ENCODE measurements at places on chromosomes 2 and 18.
A peak's percentile ranks its signal among the peaks of the same experiment; 100 is the strongest.

DNA sequence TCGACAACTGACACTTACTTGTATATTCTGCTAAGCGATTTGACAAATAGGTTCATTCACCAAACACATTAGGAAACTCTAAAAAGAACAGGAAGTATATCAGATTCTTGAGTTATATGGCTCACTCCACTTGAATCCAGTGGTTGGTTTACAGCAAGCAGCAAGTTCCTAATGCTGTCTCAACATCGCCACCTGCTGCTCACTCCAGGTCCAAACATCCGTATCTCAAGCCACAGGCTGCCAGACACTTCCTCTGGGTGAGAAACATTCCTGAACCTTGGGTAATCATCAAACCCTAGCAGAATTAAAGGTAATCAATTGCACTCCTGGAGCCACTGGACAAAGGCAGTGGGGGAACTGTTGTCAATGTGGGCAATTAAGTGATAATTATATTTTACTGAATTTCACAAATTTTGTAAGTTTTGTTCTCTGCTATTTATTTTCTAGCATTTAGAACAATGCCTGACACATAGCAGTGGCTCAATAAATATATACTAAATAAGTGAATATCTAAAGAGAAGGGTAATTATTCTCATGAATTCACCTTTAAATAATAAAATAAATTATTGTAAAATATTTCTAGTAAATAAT lies 107.1 kb upstream of the TTN start:
- DNase-seq: peak; percentile 43

DNA sequence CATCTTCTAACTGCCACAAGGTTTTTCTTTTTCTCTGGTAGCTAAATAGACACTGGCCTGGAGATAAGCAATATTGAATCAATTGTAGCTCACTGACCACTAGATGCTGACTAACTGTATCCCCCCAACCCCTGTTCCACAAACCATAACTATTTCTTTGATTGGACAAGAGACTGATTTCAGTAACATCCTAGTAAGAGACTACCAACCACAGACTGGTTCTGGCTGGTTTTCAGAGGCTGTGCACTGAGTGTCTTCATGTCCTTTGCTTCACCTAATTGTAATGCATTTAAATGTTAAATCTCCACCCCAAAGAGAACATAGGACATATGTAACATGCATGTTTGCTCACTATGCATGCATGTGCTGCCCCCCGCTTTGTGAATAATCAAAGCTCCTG lies 3.2 kb upstream of the AAK1 start:
- DNase-seq: no peak

GRCh38 chr2:20638014-20638413 lies 12.9 kb downstream of the HS1BP3 start:
- no peak for DNase-seq

DNA sequence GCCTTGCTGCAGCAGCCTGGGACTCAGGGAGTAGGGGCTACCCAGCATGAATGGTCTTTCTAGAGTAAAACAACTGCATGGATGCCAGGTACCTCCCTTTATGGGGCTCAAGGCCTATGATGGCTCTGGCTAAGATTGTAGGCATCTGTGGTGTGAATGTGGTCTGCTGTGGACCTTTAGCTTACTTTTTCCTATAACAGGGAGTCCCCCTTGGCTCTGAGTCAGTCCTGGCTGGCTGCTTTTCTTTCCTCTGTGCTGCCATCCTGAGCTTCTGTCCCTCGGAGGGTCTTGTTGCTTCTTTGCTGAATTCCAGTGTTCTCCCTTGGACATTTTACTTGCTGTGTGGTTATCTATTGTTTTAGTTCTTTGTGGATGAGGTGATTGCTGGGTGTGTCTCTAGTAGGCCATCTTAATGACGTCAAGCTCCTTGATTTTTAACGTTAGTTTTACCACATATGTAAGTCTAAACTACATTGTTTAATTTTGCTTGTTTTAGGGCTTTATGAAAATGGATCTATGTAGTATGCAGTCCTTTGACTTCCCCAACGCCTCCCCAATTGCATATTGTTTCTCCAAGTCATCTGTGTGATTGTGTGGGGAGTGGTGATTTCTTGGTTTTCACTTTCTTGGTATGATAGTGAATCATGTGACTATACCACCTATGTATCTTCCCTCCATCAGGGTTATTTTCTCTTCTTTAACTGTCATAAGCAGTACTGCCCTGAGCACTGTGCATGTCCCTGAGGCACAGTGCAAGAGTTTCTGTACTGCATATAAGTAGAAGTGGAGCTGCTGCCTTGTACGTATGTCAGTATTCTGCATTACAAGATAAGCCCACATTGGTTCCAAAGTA lies 92.4 kb downstream of the NCK2 start:
- no peak for DNase-seq

DNA sequence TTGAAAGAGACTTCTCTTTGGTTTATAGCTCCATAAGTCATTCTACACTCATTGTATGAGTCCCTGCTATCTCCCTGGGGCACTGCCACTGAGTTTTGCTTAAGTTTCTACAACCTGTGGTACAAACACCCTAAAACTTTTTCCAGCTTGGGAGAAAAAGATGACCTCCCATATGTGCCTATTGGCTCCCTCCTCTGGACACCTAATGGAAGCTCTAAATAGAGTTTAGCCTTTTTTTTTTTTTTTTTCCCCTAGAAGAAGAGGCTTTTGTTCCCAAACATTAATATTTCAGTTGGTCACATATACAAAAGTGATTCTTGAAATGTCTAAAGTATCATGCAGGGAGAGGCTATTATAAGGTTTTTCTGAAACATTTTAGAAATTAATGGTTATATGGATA lies 547.2 kb upstream of the TMEFF2 start:
- no peak for DNase-seq

DNA sequence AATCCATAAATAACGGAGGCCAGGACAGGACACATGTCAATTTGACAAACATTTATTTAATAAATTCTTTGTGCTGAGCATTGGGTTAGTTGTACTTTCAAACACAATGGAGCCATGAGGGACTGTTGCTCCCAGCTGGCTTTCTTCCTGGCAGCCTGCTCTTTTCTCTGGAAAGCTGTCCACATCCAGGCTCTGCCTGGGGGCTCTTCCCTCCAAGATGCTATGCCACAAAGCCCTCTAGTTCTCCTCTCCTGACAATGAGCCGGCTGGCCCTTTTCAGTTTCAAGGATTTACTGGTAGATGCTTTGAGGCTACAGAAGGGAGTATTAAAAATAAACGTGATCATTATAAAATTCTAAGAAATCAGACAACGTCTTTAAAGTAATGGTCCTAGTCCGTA lies 44.1 kb upstream of the SLC14A2 start:
- DNase-seq: no peak

GRCh38 chr2:121427187-121427689 lies 103.4 kb upstream of the RNU4ATAC start:
- no peak for DNase-seq

DNA sequence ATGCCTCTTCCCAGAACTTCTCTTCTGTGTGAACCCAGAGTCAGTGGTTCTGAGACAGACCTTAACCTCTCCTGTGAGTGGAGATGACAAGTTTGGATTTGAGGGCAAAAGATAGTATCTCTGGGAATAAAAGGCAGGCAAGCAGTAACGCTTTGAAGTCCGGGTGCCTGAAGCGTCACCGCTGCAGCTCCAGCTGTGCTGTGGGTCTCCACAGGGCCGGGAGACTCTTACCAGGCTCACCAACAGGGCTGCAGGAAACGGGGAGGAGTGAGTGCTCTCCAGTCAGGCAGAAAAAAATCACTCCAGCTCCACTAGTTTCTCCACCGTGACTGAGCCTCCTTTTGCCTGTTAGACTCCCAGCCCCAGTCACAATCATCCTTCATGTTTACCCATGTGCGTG lies 79.7 kb upstream of the MAP4K4 start:
- DNase-seq: no peak

DNA sequence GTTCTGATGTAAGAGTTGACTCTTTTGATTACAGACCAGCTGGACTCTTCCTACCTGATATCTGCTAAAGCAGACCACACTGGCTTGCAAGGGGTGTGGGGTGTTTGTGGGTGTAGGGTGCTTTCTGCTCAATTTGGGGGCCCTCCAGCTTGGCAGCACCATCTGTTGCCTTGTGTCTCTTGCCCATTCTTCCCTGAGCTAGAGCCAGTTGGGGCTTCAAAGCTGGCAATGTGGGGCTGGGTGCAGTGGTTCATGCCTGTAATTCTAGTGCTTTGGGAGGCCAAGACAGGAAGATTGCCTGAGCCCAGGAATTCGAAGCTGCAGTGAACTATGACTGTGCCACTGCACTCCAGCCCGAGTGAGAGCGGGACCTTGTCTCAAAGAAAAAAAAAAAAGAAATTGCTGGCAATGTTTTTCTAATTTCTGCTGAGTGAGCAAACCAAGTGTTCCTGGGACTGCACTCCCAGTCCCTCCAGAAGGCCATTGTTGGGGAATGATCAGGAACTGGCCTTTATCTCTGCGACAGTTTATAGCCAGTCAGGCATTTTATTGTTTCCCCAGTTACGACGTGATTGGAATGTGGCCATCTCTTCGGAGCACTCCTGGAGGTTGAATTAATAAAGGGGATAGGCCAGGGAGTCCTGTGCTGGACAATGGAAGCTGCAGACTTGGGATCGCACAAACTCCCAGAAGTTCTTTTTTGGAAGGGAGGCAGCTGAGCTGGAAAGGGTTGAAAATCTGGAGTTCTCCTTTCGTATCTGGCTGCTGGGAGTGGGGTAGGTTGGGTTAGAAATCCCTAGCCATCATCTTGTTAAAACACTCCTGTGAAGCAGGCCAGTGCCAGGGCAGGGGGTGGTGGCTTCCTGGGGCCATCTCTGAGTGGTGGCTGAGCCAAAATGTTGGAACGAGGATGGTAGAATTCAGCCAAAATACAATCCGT lies 57.2 kb downstream of the LIPG start:
- DNase-seq: no peak

- DNase-seq: no peak
Observed at GRCh38 chr2:170822290-170823087, 5.8 kb downstream of the GAD1 start.

DNA sequence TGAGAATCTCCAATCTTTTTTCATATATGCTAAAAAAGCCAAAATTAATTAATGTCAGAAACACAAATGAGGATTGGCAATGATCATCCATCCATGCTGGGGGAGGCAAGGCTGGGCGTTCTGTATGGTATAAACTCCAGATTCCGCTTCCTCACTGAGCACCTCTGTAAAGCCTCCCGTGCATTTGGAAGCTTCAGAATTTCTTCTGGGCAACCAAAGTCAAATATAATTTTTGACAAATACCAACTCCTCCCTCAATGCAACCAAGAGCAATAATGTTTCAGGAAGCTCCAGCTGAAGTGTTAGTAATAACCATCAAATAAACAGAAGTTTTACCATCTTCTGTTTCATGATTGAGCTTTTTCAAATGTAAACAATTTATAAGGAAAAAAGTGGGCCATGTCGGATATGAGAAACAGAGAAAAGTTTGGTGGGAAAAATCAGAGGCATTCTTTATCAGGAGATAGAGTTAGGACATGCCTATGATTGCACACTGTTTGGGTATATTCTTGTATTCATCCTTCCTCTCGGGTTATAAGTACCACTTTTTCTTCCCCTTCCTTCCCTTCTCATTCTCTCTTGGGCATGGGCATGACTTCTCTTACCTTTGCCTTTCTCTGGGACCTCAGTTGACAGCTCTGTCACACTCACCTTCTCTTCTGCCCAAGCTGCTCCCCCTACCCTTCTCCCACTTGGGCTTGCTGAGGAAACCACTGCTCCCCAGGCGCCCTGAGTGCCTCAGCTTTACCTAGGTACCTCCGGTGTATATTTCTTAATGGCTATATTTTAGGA lies 149.5 kb upstream of the ZEB2 start:
- no peak for DNase-seq

DNA sequence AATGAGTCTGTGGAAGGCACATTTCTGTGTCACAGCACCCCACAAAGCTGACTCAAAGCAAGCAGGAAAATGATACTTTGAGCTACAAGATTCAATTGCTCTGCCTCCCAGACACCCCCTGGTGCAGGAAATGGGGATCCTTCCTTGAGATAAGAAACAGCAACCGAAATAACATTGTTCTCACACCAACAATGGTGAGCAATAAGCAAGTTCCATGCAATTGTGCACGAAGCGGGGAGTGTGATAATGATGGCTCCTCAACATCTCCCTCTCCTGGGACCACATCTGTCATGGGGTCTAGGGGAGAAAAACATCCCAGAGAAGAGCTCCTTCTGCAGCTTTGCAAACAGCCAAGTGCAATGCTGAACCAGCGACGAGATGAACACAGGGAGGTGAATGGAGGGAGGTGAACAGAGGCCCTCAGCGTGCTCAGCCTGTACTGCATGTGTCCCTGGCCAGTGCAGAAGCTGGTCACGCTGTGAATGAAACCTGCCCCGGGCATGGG lies 67.7 kb downstream of the PDCL3 start:
- no peak for DNase-seq

DNA sequence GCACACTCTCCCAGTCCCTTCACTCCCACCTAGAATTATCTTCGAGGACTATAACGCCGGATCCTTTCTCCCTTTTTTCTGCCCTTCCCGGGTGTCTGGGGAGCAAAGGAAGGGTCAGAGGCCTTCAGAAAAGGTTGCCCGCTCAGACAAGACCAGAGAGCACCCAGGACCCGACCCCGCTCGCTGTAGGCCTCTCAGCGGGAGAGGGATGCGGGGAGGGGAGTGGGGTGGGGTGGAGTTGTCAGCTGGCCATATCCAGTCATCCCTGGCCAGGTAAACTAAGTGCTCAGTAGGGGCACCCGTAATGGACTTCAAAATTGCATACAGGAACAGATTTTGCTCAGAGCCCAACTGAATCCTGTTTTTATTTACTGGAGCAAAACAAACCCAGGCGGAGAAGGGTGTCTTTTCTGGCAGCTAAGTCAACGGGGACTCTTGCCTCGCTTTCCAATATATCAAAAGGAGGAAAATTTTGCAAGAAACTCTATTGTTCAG lies 65.0 kb downstream of the NOL4 start:
- no peak for DNase-seq

Data from stimulated activated CD8-positive, alpha-beta memory T cell treated with anti-CD3 and anti-CD28 coated beads, Interleukin-4, amount 100 ng/mL, for 4 hours (primary cell).